ENCODE measurements at places on chromosomes 13 and 19. TPM values are rescaled to one million over a fixed set of nuclear protein-coding genes. Genes with fewer than 3 reads are reported as not detected.

NLRP9 gene
- total RNA-seq: not detected

RNF113B gene
- total RNA-seq: not detected

C19orf67 gene
- not detected for total RNA-seq

COX7A1 gene
- not detected for total RNA-seq

URAD gene
- not detected for total RNA-seq

MISP3 gene
- total RNA-seq: 3.7 TPM

RNU6-9 gene
- not detected for total RNA-seq

SHISA7 gene
- total RNA-seq: not detected

ARHGAP33 gene
- total RNA-seq: 3.9 TPM

KLF5 gene
- total RNA-seq: 49.3 TPM

FFAR2 gene
- not detected for total RNA-seq

TTC9B gene
- 0.25 TPM for total RNA-seq

NCR1 gene
- not detected for total RNA-seq

OSCAR gene
- 0.27 TPM for total RNA-seq

LILRA1 gene
- not detected for total RNA-seq

RYR1 gene
- total RNA-seq: 5.5 TPM

CYP2S1 gene
- total RNA-seq: 21.8 TPM

RNF17 gene
- total RNA-seq: not detected

CNFN gene
- total RNA-seq: 49.3 TPM

TMEM221 gene
- total RNA-seq: 0.85 TPM

C19orf33 gene
- total RNA-seq: 786 TPM

ZNF547 gene
- total RNA-seq: 0.85 TPM

ZNF610 gene
- total RNA-seq: not detected

CEACAM16 gene
- total RNA-seq: not detected

ACER1 gene
- not detected for total RNA-seq

ZNF667 gene
- not detected for total RNA-seq

KIR2DL3 gene
- total RNA-seq: not detected

IL4I1 gene
- 0.35 TPM for total RNA-seq

CEACAM7 gene
- total RNA-seq: 0.14 TPM

NUMBL gene
- total RNA-seq: 68.8 TPM

FXYD5 gene
- 196 TPM for total RNA-seq

Measured in A549 treated with Mapracorat at 1 μM for 4 hours (cell line).